ENCODE measurements at places on chromosomes 1 and 21.

DNA sequence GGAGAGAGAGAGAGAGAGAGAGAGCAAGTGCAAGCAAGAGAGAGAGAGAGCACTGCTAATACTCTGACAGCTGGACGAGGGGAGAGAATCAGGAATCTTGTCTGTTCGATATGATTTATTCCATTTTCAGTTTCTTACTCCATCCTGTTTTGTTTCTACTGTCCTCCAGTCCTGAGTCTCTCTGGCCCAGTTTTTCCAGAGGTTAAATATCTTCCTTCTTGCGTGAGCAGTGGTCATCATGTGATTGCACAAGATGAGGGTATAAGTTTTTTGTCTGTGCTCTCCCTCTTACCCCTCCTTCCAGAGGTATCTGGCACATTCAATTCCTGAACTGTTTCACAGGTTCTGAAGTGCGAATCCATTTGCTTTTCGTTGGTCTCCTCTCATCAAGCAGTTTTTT, 16.8 kb downstream of the UBE2U start:
- DNase-seq = no peak

- no peak for DNase-seq
Observed at GRCh38 chr1:81323862-81324261, 476.9 kb upstream of the ADGRL2 start.

- no peak for DNase-seq
Observed at GRCh38 chr1:231603598-231604275, 22.9 kb upstream of the DISC1 start.

DNA sequence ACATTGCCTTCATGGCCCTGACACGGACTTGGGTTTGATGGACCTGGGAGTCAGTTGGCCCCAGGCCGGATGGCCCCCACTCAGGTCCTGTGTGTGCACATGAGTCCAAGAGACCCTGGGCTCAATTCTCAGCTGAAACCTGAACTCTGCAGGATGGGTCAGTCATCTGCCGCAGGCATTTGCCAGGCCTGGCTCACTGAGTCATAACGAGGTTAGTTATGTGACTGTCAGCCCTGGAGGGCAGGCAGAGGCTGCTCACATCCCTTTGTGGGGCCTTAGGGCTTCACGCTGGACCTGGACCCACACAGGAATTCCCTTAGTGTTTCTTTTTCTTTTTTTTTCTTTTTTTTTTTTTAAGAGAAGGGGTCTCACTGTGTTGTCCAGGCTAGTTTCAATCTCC, 46.5 kb downstream of the PSMG1 start:
- DNase-seq = no peak

DNA sequence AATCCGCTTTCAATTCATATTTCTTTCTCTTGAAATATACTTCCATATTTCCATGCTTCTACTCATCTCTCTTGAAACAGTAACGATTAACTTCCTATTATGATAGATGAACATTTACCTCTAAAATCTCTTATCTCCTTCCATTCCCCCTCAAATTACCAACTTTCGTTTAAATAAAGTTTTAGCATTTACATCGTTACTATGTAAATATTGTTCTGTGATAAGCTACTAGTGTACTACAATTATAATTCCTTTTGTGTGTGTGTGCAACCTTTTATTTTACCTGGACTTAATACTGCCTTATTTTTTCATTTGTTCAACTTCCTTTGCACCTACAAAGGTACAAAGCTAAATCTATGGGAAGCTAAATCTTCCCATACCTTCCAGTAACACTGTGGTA, 4.5 kb downstream of the FOXE3 start:
- DNase-seq = no peak
